ENCODE measurements at places on chromosomes 7 and 10.

- no peak for DNase-seq
These were observed 53.4 kb downstream of the NKX6-2 start for GRCh38 chr10:132732518-132732917.

DNA sequence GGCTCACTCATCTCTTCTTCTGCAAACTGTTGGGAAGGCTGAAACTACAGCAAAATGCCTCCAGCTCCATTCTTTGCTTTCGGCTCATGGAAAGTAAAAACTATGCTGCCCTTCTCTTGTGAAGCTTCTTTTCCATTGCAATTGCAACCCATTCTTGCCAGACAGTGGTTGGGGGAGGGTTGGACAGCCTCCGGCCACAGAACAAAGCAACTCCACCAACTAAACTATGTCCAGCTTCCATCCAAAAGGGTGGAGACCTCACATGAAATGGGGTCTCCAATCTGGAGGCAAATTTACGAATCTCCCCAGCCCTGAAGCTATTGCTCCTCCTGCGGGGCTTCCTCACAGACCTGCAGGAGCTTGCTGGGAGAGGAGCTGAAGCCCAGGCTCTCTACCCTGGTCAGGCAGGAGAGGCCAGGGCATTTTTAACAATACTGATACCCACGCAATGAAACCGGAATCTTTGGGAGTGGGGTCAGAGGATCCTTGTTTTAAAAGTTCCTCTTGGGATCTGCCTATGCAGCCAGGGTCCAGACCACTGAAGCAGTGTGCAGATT is 549 bp downstream of the GPNMB start:
- no peak for DNase-seq

GRCh38 chr7:13322126-13322525 is 634.7 kb downstream of the ARL4A start:
- DNase-seq: no peak

DNA sequence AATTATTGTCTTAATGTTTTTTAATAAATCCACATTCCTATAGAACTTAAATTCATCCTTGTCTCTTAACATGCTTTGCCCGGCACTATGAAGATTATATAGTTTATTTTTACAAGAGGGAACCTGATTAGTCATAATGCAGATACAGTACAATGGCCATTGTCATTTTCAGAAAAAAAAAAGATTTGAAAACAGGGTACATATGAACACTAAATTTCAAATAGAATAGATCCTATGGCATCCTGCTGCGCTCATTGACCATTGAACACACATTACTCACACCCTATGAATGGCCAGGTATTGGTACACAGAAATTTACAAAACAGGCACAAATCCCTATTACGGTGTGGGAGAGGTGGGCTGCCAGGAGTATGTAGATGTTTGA is 2.0 kb upstream of the KLF6 start:
- no peak for DNase-seq

GRCh38 chr7:131538071-131538812 is 18.2 kb downstream of the PODXL start:
- DNase-seq: no peak

DNA sequence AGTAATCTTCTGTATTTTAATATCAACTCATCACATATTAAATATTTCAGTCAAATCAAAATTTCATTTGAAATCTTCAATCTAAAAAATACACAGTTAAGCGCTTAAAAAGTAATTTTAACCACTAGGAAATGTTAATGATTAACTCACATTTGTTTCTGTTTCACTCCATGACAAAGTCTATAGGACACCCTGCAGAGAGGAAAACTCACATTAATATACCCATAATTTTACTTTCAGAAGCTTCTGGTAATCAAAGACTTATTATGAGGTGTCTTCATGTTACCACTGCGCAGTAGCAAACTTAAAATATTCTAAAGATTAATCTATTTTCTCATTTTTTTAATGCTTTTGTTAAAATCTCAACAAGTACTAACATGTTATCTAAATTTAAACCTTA is 41.0 kb upstream of the ZNF518A start:
- no peak for DNase-seq

GRCh38 chr10:2476812-2477553 is 590.4 kb upstream of the PFKP start:
- no peak for DNase-seq

DNA sequence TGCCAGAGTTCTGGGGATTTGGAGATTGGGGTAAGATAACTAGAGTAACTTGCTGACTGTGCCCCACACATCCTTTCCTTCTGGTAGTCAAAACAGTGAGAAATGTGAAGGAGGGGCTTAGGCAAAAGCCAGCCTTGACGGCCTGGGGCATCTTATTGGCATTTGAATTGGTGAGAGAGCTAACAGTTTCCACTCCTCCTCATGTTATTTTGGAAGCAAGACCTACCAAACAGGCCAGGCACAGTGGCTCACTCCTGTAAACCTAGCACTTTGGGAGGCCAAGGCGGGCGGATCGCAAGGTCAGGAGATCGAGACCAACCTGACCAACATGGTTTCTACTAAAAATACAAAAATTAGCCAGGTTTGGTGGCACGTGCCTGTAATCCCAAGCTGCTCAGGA is 596.6 kb downstream of the GRM8 start:
- DNase-seq: no peak

- no peak for DNase-seq
These were observed 323.0 kb downstream of the SH2D4B start for GRCh38 chr10:80860719-80861118.
